ENCODE measurements at places on chromosomes 16 and 17.

GRCh38 chr16:793414-793813, 5.0 kb downstream of the CHTF18 start:
- DNase-seq = no peak

- no peak for DNase-seq
Observed at GRCh38 chr16:87541872-87542234, 49.0 kb upstream of the ZCCHC14 start.

- no peak for DNase-seq
Observed at GRCh38 chr16:71576971-71577370, at the start of gene TAT. Gene TAT, minus strand, starts transcription at chr16:71577092. Its CDS starts 677 bp downstream, at chr16:71576415.

DNA sequence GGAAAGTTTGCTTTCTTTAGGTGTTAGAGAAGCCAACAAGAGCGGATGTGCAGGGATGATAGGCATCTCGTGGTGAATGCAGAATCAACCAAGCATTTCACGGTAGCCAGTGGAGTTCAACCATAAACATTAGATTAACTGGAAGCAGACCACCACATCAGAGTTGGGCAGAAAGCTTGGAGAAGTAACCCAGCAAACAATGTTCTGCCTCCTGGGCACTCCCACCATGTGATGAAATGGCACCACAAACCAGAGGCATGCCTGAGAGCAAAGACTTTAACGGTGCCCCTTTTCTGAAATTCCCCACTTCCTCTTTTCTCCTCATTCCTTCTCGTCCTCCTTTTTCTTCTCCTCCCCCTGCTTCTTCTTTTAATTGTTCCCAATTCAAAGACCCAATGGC, 193.5 kb upstream of the ANKFN1 start:
- DNase-seq = no peak

DNA sequence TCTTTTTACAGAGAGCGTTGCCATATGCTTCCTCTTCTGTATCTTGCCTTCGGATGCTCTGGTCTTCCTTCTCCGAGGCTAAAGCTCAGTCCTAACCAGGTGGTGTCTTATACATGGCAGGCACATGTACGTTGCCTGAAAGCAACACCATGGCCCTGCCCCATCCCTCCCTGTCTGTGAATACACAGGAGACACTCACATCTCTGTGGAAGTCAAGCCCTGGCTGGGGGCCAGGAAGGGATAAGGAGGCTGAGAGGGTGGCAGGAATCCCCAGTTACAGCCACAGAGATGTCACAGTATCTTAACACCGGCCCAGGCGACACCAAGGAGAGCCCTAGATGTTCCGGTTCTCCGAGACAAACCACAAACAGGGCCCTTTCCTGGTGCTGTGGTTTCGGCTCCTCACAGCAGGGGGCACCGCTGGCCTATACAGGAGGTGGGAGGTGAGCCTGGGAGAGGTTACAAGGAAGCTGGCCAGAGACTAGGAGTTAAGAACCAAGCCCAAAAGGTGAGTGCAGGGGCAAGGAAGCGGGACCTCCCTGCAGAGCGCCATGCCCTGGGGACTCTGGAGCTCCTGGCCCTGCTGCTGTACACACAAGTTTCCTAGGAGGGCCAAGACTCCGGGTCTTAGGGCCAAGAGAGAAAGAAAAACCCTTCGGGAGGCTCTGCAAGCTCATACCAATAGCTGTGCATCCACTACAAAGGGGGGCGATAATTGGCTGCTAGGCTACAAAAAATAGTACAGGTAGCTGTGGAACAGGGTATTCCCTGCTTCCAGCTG, 41.7 kb downstream of the SRL start:
- DNase-seq = no peak

DNA sequence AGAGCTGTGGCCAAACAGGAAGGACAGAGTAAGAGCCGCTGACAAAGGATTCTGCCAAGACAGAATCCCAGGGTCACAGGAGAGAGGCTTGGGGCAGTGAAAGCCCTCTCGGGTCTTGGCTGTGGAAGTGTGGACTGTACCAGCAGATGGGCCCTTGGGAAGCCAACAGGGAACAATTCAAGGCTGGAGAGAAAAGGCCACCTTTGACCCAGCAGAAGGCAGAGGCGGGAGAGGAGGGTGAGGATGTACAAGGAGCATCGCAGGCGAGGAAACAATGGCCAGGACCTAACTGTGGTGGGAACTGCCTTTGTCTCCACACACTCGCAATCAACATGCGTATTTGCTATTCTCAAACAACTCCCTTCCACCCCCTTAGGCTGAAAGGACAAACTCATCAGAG, 15.7 kb downstream of the CARHSP1 start:
- no peak for DNase-seq

DNA sequence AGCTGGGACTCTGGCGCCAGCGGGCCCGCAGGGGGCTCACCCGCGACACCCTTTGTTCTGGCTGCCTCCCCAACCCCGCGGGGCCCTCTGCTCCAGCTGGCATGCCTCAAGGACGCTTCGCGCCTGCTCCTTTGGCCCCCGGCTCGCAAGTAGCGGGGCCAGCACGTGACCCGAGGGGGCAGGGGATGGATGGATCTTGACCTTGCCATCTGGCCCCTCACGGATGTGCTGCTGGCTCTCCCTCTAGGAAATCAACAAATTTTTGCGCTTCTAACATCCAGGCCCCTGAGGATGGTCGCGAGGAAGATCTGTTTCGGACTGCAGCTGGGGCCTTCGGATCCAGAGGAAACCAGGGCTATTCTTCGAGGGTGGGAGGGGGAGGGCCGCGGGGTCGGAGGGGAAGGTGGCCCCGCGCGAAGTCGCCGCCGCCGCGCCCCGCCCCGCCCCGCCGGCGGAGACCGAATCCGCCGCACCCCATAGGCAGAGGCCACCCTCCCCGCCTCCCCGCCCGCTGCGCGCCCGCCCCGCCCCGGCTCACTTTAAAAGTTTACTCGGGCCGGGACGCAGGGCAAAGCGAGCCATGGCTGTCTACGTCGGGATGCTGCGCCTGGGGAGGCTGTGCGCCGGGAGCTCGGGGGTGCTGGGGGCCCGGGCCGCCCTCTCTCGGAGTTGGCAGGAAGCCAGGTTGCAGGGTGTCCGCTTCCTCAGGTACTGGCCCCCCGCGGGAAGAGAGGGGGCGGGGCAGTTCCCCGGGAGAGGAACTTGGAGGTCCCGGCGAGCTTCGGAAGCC, at the start of gene ACSF2:
ACSF2 (plus strand) TSS at position 537 of the 790 bp plus-strand sequence; CDS start at position 581, 44 bp downstream.
- DNase-seq = peak; percentile 63

DNA sequence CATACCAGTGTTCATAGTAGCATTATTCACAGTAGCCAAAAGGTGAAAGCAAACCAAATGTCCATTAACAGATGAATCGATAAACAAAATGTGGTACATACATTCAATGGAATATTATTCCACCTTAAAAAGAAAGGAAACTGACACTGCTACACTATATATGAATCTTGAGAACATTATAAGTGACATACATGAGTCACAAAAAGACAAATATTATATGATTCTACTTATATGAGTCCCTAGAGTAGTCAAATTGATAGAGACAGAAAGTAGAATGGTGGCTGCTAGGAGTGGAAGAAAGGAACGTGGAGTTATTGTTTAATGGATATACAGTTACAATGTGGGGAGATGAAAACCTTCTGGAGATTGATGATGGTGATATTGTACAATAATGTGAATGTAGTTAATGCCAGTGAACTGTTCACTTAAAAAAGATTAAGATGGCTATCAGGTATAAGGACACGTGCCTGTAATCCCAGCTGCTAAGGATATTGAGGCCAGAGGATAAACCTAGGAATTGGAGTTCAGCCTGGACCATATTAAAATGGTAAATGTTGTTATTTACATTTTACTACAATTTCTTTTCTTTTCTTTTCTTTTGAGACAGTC, 20.2 kb upstream of the TRIM37 start:
- no peak for DNase-seq

DNA sequence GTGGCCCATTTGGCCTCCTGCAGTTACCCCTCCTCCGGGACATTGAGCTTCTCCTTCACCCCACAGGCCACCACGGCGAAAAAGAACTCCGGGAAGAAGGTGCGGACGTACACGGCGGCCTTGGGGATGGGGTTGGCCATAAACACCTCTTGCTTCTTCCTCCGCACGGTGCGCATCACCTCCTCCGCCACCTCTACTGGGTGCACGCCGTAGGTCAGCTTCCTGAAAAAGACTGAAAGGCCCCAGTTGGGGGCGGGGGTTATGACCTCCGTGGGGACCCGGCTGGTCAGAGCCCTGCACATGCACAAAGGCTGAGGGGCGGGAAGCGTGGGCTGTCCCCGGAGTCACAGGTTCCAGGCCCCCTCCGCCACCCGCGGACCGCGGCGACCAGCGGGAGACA, 19.9 kb downstream of the DHRS7C start:
- no peak for DNase-seq

DNA sequence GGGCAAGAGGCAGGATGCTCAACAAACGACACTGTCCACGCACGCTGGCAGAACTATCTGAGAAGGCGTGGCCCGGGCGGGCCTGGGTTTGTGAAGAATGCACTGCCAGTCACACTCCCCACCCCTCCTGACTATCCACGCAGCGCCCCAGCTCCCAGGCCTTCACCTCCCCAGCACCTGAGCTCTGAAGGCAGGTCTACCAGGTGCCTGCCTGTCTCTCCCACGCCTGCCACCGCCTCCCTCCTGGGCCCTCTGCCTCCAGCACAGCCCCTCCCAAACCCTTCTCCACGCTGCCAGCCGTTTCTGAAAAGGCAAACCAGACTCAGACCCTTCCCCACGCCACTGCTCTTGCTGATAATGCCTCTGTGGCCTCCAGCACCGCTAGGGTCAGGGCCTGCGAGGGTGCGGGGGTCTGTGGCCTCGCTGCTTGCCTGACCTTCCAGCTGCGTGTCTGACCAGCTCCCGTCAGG, 11.6 kb downstream of the MYBBP1A start:
- DNase-seq = no peak

DNA sequence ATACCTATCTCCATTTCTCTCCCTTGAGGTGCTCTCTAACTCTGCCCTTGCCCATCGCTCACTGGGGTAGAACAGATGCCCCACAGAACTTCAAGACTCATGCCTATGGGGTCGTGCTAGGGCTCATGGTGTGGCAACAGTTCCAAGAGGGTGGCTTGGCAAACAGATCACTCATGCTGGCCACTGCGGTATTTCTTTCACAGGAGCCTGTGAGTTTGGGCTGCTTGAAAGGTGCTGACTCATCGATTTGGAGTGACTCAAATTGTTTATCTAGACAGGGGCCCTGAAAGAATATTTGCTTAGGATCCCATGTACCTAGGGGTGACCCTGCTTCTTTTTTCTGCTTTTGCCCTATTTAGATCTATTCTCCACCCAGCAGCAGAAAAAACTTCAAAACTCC, 69.9 kb downstream of the IRX5 start:
- DNase-seq = no peak

GRCh38 chr17:76233588-76234353, 6.5 kb downstream of the RNF157 start:
- DNase-seq = no peak

DNA sequence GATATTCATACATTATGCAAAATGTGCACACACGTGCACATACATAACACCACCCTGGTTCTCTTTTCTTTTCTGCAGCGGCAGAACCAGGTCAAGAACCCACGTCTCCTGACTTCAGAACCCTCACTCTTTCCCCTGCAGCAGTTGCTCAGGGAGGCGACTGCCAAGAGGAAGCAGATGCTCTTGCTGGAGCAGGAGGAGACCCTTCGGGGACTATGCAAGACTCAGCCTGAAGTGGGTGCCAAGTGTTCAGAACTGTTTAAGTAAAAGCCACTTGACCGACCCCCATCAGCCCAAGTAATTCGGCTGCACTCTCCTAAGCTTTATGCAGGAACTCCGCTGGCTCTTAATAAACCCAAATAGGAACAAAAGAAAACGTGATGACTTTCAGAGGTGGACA, 193.8 kb downstream of the SLC39A11 start:
- DNase-seq = no peak

DNA sequence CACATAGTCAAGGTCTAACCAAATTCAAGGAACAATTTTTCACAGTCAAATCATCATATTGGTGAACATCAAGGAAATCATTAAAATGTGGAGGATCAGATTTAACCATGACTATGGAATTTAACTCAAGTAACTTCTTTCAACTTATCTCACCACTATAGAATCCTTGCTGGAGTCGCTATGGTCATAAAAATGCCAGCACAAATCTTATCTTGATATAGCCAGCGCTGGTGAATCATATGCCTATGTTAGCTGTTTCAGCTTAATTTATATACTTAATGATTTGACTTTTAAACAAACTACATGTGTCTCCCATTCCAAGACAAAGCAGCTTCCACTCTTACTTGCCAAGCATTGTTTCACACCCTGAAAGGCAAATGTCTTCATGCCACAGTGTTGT, 416.4 kb downstream of the CDH11 start:
- DNase-seq = no peak

DNA sequence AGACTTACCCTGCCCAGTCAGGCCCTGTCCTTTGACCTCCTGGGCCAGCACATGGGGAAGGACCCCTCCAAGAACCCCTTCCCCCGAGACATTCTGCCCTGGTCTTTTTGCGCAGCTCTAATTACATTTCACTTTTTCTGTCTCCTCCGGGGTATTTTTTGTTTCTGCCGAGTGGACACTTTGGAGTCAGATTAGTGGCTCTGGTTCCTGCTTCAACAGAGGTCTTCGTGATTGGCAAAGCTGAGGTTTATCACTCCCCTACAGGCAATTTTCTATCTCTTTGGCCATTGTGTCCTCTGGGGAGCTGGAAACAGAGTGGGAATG, 23.5 kb downstream of the ANKRD40 start:
- DNase-seq = no peak

DNA sequence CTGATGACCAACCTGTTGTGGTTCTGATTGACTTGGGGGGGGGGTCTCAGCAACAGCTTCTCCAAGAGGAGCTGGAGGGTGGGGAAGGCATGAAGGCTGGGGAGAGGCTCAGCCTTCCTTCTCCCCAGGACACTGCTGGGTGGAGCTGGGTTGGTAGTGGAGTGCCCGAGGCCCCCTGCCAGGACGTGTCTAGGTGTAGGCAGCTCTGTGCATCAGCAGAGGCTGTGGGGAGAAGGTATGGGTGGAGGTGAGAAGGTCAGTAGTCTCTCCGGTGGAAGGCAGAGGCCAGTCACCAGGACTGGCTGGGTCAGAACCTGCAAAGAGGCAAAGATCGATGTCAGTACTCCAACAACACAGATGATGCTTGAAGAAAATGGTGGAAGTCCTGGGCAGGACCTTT, 3.9 kb downstream of the CHAD start:
- no peak for DNase-seq

GRCh38 chr17:40460968-40461731, 17.9 kb downstream of the IGFBP4 start:
- DNase-seq = no peak

DNA sequence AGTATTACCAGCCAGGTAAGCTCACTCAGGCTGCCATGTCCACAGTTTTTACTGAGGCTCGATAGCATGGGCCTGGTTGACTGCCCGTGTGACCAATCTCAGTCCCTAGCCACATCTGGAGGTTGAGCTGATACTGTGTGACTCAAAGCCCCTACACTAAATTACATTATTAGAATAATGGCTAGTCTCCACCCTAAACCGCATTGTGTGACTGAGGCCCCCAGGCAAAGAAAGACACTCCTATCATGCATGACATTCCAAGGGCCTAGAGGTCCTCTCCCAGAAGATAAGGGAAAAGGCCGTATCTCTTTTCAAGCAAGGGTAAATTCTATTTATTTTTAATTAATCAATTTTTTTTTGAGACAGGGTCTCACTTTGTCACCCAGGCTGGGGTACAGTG, 505.3 kb downstream of the HAPSTR1 start:
- DNase-seq = no peak

GRCh38 chr17:7836596-7837407, 2.8 kb downstream of the KDM6B start:
- DNase-seq = peak; percentile 70

GRCh38 chr16:82580298-82580890, 46.4 kb upstream of the CDH13 start:
- no peak for DNase-seq

GRCh38 chr16:15434425-15435215, at the start of gene BMERB1:
Gene BMERB1, plus strand, starts transcription at chr16:15434588. Its CDS starts 66 bp downstream, at chr16:15434654.
- no peak for DNase-seq

GRCh38 chr16:57131351-57131970, 39.1 kb downstream of the CPNE2 start:
- DNase-seq = no peak
